Purkinje cell (primary cell): ENCODE measurements at places on chromosomes 1 and 21. TPM values are rescaled to one million over a fixed set of nuclear protein-coding genes. Genes with fewer than 3 reads are reported as not detected.

The SPRR2G gene
- polyA plus RNA-seq, result not detected in 2 replicates

The ALPL gene
- polyA plus RNA-seq, result 0.16 TPM in 1 of 2 replicates, not detected in the other

The SPATA46 gene
- not detected in 2 replicates for polyA plus RNA-seq

The HCRTR1 gene
- not detected in 2 replicates for polyA plus RNA-seq

The GJA8 gene
- polyA plus RNA-seq, result not detected in 2 replicates

The AGBL4 gene
- polyA plus RNA-seq, result 4.8 and 5.3 TPM in 2 replicates

The KPRP gene
- not detected in 2 replicates for polyA plus RNA-seq

The F11R gene
- 0.10 TPM in 1 of 2 replicates, not detected in the other for polyA plus RNA-seq

The GUK1 gene
- polyA plus RNA-seq, result 37.5 and 49.9 TPM in 2 replicates

The ZBTB37 gene
- 0.59 and 1.5 TPM in 2 replicates for polyA plus RNA-seq

The KRTAP19-3 gene
- not detected in 2 replicates for polyA plus RNA-seq

The CFHR1 gene
- polyA plus RNA-seq, result not detected in 2 replicates

The AQP10 gene
- polyA plus RNA-seq, result not detected in 2 replicates

The ANXA9 gene
- polyA plus RNA-seq, result not detected in 2 replicates

The PGLYRP4 gene
- polyA plus RNA-seq, result not detected in 2 replicates

The NID1 gene
- 0.56 and 0.77 TPM in 2 replicates for polyA plus RNA-seq

The PPIAL4G gene
- polyA plus RNA-seq, result 0.38 TPM in 1 of 2 replicates, not detected in the other

The PTTG1IP gene
- polyA plus RNA-seq, result 9.0 and 12.0 TPM in 2 replicates

The PCSK9 gene
- 3.5 and 4.3 TPM in 2 replicates for polyA plus RNA-seq

The ZC3H12A gene
- polyA plus RNA-seq, result not detected in 2 replicates

The LCE1A gene
- polyA plus RNA-seq, result not detected in 2 replicates

The GJA9 gene
- polyA plus RNA-seq, result not detected in 2 replicates

The DNM3 gene
- polyA plus RNA-seq, result 210 and 223 TPM in 2 replicates

The NEGR1 gene
- polyA plus RNA-seq, result 19.2 and 22.6 TPM in 2 replicates

The MMP23B gene
- not detected in 2 replicates for polyA plus RNA-seq

The NFASC gene
- polyA plus RNA-seq, result 17.5 and 19.3 TPM in 2 replicates

The SPRR2F gene
- polyA plus RNA-seq, result not detected in 2 replicates

The OR10Z1 gene
- polyA plus RNA-seq, result not detected in 2 replicates

The EDARADD gene
- polyA plus RNA-seq, result not detected in 2 replicates

The PSMD4 gene
- polyA plus RNA-seq, result 80.4 and 119 TPM in 2 replicates

The KRTAP21-1 gene
- polyA plus RNA-seq, result not detected in 2 replicates

The PTPN22 gene
- polyA plus RNA-seq, result 0.58 and 2.0 TPM in 2 replicates

The SDC3 gene
- 5.4 and 6.0 TPM in 2 replicates for polyA plus RNA-seq

The ADAR gene
- polyA plus RNA-seq, result 19.5 and 25.8 TPM in 2 replicates

The UQCRHL gene
- 11.2 and 13.8 TPM in 2 replicates for polyA plus RNA-seq

The OLFML3 gene
- polyA plus RNA-seq, result 0.50 TPM in 1 of 2 replicates, not detected in the other

The TMEM269 gene
- not detected in 2 replicates for polyA plus RNA-seq

The KCNJ6 gene
- polyA plus RNA-seq, result 0.50 and 3.5 TPM in 2 replicates

The MTARC1 gene
- 7.8 and 9.6 TPM in 2 replicates for polyA plus RNA-seq

The DISC1 gene
- 0.13 and 1.0 TPM in 2 replicates for polyA plus RNA-seq

The COL9A2 gene
- polyA plus RNA-seq, result 0.29 and 0.51 TPM in 2 replicates
